HTR-8/SVneo (cell line): ENCODE measurements at places on chromosomes 6 and 20.

- no peak for DNase-seq
Measured at GRCh38 chr6:56899311-56899710, 55.6 kb upstream of the BEND6 start.

- no peak for DNase-seq
Measured at GRCh38 chr20:54692168-54692887, 216.9 kb downstream of the DOK5 start.

DNA sequence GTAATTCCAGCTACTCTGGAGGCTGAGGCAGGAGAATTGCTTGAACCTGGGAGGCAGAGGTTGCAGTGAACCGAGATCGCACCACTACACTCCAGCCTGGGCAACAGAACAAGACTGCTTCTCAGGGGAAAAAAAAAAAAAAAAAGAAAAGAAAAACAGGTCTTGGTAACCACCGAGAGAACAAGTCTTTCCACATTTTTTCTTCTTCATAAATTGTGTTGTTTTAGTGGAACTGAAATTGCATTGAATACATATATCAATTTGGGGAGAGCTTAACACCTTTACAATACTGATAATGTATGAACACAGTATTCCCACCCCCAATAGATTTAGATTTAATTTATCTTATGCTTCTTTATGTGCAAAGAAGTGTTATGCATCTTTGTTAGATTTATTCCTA lies 70.0 kb upstream of the PLEKHG1 start:
- no peak for DNase-seq

DNA sequence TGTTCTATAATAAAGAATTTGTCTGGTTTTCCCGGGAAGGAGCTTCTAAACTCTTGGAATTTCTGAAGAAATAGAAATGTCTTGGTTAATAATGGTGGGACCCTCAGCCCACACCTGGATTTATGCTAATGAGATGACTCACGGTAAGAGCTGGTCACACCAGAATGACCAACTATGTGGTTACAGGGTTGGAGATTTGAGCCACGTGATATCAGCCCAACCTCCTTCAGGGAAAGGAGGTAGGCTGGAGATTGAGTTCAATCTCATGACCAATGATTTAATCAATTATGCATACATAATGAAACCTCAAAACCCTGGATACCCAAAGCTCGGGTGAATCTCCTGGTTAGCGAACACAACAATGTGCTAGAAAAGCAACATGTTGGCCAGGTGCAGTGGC lies 22.1 kb upstream of the CDKN1A start:
- no peak for DNase-seq

- DNase-seq = no peak
Measured at GRCh38 chr6:134967711-134968110, 17.8 kb upstream of the ALDH8A1 start.

GRCh38 chr6:137167702-137168377 lies 5.6 kb downstream of the IL22RA2 start:
- DNase-seq = no peak

DNA sequence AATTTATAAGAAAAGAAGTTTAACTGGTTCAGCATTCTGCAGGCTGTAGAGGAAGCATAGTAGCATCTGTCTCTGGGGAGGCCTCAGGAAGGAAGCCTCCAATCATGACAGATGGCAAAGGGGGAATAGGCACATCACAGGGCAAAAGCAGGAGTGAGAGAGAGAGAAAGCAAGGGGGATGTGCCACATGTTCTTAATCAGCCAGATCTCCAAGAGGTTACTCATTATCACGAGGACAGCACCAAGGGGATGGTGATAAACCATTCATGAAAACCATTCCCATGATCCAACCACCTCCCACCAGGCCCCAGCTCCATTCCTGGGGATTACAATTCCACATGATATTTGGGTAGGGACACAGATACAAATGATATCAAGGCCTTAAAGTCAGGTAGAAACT lies 217.5 kb upstream of the TCF21 start:
- DNase-seq = no peak

DNA sequence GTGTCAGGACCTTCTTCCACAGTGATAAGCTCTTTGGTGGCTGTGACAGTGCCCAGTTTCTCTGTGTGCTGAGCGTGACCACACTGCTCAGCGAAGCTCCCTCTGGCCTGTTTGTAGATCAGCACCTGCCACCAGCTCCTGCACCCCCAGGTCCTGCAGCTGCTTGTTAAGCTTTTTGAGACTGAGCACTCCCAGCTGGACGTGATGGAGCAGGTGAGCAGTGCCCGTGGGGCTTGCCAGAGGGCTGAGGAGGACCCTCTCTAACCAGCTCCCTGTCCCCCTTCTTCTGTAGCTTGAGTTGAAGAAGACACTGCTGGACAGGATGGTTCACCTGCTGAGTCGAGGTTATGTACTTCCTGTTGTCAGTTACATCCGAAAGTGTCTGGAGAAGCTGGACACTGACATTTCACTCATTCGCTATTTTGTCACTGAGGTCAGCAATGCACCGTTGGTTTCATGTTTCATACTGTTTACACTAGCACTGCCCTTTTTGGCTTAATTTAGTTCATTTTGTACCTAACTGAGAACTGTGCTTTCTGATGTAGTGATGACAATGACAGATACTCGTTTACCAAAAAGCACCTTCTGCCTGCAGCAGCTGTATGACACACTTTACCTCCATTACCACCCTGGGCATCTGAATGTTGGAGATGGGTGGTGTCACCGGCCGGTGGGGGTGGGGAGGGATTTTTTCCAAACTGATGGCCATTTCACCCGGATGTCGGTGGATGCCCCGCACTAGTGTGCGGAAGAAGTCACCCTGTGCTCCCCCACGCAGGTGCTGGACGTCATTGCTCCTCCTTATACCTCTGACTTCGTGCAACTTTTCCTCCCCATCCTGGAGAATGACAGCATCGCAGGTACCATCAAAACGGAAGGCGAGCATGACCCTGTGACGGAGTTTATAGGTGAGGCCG lies 12.5 kb downstream of the NELFCD start:
- no peak for DNase-seq

DNA sequence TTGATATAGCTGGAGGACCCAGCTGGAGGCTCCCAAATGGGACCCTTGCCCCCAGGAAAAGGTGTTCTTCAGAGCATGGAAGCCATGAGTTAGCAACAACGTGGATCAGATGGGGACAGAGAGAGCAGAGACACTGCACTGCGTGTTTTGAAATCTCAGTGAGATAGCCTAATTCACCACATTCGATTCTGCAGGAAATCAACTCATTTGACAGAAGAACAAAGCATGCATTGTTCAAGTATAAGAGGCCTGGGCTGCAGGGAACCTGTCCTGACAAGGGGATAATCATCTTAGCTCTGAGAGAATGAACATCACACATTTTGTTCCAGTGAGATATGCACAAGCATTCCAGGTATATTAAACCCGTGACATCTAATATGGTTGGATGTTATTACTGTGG lies 450.2 kb downstream of the CDH26 start:
- DNase-seq = no peak
